Stimulated activated CD8-positive, alpha-beta memory T cell treated with anti-CD3 and anti-CD28 coated beads, Interleukin-15, amount 100 ng/mL, for 4 hours (primary cell): ENCODE measurements at places on chromosomes 5 and 9.

DNA sequence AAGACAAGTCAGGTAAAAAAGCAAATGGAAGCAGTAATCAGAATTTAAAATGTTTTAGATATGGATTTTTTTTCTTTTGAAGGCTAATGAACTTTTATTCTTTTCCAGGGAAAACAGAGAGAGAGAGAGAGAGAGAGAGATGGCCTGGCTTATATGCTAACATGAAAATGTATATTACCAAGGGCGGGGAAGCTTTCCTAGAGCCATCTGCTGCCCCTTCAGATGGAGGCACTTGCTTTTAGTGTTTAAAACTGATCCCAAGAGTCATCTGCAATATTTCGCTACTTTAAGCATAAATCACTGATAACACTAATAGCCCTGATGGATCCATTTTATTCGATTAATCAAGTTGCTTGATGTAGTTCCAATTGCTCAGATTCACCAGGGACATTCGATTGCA, 186.1 kb upstream of the ADAMTS16 start:
- no peak for DNase-seq

DNA sequence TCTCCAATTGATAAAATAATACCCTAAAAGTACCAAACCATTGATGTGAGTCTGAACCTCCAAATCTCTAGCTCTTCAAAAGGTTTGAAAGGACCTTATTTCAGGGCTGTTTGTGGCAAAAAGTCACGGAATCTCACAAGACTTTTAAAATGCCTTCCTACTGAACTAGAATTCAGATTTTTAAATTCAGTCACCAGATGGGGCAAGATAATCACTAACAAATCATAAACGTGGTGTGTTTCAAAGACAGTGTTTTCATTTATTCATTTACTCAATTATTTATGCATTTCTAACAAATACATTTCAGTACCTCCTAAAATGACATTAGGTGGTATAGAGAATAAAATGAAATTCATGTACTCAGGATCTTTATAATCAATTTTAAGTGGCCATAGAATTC, 68.2 kb upstream of the SMC2 start:
- no peak for DNase-seq

- no peak for DNase-seq
Measured at GRCh38 chr5:86557920-86558319, 59.8 kb upstream of the COX7C start.

DNA sequence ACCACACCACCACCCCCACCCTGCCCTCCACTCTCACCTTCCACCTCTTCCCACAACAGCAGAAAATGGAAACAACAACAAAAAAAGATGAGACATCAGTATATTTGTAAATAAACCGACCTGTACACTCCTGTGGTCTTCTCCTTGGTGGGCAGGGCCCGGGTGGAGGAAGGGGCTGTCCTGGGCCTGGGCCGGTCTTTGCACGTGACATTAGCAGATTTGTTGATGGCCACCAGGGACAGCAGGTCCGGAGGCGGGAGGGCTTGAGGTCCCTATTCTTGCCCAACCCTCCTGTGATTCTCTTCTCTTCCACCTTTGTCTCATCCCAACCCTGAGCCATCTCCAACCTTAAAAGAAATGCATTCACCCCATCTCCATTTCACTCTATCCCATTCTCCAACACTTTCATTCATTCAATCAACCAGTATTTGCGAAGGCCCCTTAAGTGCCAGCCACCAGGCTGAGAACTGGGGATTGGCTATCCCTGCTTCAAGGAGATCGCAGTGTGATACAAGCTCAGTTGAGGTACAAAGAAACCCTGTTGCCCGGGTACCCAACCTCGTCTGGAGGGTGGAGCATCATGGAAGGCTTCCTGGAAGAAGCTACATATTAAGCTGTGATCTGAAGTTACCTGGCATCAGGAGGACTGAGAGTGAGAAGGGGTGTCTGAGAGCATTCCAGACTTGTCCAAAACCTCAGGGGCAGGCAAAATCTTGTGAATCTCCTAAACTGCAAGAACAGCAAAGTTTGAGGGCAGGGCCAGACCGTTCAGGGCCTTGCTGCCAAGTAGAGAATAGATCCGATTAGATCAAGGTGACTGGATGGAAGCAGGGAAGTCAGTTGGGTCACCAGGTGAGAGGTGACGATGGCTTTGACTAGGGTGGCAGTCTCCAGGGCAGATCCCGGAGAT, 87.4 kb downstream of the LMX1B start:
- no peak for DNase-seq

GRCh38 chr5:69091771-69092170, 2.0 kb upstream of the SLC30A5 start:
- no peak for DNase-seq

DNA sequence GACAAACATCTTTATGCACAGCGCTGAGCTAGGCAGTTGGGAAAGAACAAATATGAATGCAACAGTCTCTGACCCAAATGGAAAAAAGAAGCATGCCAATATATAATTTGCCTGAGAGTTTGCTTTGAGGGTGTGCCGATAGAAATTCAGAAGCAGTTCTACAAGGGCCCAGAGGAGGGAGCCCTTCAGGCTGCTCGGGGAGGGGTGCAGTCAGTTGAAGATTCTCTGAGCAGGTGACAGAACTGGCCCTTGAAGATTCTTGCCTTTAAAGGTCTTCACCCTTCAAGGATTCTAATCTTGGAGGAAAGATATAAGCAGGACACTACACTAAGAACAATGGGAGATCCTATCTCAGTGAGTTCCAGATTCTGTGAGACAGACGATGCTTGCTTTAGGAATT, 3.7 kb upstream of the PAPPA start:
- DNase-seq = no peak

DNA sequence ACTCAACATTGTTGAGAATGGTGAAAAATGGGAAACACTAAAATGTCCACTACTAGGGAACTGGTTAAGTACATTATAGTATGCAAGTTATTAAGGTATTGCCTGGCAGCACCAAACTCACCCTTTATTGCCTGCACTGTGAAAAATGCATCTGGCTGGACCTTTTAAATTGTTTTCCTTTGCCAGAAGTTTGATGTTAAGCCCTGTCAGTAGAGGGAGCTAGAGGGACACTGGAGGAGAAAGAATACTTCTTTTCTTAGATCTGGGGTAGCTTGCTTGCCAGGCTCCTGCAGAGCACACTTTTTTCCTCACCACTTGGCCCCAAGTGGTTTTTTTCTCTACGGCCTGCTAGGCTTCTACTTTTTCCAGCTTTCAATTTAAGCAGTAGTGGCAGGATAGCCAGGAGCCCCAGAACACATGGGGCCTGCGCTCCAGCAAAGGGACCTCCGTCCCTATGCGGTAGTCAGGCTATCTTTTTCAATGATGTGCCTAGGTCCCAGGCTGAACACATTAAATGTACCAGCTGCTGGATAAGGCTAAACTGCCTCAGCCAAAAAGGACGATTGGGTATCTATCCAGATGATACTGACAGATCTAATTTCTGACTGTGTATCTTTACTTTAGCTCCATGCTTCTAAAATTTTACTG, 8.0 kb upstream of the HABP4 start:
- no peak for DNase-seq

DNA sequence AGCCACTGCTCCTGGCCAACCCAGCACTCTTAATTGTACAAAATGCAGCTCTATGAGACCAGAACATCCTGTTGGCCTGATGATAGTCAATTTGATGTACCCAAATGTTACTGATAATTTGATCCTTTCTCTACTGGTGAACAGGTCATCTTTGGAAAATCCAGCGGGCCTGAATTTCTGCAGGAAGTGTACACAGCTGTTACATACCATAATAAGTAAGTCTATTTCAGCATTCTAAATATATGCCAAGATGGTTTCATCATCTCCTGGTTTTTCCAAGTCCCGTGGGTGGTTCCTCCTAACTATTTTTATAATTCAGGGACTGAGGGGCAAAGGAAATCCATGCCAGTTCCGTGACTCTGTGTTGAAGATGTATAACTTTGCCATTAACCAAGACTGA, 155.4 kb downstream of the DOCK8 start:
- DNase-seq = no peak

DNA sequence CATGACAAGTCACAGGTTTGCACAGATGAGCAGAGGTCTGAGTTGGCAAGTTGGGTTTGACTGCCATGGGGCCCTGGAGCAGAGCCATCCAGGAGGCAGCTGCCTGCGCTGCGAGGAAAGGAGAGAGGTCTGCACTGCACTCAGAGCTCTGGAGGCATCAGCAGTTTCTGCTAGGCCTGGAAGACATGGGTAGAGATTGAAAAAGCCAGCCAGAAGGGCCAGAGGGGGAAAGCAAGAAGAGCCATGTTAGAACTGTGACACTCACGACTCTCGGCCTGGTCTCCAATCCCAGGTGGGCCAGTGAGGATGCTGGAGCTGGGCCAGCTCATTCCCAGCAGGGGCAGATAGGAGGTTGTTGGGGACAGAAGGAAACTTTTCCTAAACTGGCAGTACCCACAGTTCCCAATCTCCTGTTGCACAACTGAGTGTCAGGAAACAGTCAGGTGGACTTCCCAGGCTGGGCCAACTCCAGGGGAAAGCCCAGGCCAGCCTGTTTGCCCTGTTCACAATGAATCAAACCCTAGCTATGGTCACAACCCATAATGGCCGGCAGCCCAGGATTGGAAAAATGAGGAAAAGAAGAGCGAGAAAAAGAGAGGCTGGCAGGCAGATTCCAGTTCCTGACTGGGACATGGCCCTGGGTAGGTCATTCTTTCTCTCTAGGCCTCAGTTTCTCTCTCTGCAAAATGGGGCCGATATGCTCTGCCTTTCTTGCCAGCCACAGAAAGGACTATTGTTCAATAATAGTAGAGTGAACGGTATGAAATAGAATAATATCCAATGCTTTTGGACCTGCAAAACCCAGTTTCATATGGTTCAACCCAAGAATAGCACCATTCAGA, 7.8 kb upstream of the ORM1 start:
- no peak for DNase-seq

DNA sequence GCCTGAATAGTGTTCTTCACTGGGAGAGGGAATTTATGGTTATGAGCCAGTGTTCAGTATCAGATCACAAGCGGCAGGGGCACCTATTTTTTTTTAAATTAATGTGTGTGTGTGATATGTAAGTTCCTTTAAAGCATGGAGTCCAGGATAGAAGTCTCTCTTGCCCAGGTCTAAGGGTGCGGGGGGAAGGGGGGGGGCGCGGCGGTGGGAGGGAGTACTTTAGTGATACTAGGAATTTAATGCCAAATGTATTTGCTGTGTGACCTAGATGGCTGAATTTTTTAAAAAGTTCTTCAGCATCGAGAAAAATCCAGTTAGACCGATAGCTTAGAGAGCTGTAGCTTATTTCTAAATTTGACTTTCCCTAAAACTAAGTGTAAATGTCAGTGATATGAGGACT, 1.5 kb upstream of the FCHO2 start:
- DNase-seq = no peak

DNA sequence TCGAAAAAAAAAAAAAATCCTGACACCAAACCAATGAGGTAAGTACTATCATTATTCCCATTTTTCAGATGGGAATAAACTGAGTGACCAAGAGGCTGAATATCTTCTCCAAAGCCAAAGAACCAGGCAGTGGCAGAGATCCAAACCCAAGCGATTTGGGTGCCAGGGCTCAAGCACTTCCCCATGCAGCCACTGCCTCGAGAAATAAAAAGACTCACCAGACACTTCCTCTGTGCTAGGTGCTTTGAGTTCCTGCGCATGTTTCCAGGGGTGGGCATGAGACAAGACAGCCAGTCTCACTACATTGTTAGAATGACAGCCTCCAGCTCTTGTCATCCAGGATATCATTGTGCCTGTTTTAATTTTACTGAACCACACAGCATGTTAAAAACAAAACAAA, 2.3 kb upstream of the RPL26L1 start:
- DNase-seq = no peak

DNA sequence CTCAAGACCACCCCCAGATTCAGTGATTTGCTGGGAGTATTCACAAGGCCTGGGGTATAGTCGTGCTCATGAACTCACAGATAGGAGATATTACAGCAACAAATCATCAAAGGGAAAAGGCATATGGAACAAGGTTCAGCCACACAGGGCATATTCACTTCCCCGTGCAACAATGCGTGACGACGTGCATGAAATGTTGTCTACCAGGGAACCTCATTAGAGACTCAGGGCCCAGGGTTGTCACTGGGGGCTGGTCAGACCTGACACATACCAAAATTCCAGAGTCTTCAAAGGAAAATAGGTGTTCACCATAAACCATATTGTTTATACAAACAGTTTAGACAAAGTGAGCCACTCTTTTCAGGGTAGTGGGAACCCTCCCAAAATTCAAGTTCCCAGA, 212.4 kb downstream of the RFK start:
- DNase-seq = no peak

- DNase-seq = peak; percentile 56
Measured at GRCh38 chr5:91381774-91382359, 1.2 kb downstream of the ARRDC3 start.

- no peak for DNase-seq
Measured at GRCh38 chr5:110784901-110785300, 46.1 kb downstream of the SLC25A46 start.

- DNase-seq = no peak
Measured at GRCh38 chr5:886716-887325, 5.8 kb downstream of the BRD9 start.

DNA sequence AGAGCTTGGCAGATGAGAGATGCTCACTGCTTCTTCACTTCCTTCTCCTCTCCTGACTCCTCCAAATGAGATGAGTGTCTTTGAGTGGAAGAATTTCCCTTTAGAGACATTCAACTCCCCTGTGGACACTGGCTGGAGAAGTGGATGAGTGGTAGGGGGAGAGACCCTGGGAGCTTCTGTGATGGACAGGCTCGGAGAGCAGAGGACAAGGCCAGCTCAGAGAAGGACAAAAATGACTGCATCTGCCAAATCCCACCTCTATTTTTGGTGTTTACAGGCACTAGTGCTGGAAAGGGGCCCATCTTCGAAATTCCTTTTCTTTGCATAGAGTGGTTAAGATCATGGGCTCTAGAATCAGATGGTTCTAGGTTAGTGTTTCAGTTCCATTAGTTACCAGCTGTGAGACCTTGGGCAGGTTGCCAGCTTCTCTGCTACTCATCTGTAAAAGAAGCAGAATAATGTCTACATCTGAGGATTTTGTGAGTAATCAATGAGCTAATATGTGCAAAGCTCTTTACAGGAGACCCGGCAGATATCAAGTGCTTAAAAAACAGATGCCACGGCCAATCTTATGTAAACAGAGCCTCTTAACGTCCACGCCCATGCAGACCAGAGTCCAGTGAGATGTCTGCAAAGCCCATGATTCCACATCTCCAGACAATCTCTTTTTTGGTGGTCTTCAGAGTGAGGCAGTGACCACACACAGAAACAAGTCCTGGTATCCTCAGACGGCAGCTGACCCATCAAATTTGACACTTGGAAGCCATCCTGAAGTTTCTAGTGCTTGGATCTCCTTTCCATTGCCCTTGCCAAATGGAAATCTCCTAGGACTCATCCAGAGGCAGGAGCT, 13.6 kb upstream of the COL27A1 start:
- no peak for DNase-seq
